CD4-positive, alpha-beta T cell treated with Interferon gamma for 1 hour (primary cell): ENCODE measurements at places on chromosomes 1 and 21.

DNA sequence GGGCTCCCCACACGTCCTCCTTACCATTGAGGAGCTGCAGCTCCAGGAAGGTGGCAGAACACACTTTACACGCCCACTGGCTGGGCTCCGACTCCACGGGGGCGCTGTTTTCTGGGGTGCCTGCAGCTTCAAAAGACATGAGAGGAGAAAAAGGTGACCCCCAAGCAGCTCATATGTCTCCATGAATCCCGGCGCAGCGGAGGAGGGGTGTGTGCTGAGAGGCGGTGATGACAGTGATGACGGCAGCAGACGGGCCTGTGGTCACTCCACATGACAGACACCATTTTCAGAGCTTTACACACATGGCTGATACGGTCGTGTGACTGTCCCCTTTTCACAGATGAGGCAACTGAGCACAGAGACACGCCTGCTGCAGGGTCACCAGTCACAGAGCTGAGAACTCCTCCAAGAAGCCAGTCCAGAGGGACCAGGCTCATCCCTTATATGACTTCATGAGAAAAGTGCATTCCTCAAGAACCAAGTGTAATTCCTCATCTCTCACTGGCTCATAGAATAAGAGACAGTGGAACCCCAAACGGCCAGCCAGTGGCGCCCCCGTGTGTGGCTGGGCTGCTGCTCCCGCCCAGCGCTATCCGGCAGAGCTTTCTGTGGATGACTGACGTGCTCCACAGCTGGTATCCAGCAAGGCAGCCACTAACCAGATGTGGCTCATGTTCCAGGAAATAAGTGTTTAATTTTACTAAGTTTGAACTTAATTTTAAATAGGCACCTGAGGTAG lies 31.9 kb downstream of the PRDM15 start:
- DNase-seq: no peak

DNA sequence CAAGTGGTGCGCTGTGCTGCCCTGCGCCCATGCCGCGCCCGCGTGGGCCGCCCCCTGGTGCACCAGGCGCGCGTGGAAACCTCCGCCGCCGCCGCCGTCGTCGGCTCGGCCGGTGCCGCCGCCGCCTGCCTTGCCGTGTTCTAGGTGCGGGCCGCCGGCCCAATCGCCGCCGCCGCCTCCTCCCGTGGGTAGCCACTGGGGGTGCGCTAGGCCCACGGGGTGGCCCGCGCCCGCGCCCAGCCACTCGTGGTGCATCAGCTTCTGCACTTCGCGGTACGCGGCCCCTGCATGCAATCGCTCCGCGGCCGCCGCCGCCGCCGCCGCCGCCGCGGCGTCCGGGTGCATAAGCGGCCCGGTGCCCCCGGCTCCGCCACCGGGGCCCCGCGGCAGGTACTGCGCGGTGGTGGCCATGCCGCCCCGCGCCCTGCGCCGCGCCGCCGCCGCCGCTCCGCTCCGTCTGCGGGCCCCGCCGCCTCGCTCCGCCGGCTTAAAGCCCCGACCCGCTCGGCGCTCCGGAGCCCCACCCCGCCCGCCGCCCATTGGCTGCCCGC lies at the start of gene POU3F1:
POU3F1 (minus strand) TSS at position 461 of the 551 bp plus-strand sequence; CDS start at position 411, 50 bp downstream.
- peak; percentile 11 for DNase-seq

GRCh38 chr1:93778457-93778856 lies 96.8 kb upstream of the BCAR3 start:
- DNase-seq: no peak

DNA sequence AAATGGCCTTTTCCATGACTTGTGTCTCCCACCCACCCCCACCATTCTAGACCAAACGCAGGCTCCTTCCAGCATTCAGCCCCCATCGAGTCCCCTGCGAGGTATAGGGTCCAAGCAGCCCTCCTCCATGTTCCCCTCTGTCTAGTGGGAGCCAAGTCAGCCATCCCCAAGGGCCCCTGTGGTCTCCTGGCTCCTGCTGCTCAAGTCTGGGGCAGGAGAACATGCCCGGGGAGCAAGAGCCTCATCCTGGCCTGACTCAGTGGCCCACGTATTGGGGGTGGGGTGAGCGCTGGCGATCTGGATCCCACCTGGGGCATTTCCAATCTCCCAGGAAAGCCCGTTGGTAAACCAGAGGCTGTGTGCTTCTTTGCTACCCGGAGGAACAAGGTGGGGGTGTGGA lies 4.1 kb upstream of the PRDM16 start:
- no peak for DNase-seq

DNA sequence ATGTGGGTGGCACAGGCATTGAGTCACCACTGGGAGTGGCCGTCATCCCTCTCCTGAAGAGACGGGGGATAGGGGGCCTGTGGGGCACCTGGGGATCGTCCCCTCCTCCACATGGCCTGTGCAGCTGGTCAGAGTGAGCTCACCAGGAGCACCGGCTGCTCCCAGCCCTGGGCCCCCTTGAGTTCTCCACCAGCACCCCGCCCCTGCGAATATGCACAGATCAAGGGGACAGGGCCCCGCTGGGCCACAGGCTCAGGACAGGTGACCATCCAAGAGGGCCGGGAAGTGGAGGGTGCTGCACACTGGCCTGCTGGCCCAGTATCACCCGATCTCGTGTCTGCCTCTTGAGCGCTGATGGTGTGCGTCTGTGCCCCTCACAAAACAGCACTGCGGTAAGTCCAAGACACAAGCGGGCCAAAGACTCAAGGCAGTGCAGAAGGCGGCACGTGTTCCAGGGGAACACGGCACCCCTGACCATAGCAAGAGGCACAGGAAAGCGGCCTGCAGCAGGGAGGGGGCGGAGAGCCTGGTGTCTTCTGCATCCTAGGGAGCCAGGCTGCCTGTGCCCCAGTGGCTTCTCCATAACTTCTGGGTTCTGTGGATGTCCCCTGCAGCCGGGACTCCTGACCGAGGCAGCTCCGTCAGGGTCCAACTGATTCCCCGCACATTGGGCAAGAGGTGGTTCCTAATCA lies 18.1 kb upstream of the TSPEAR start:
- no peak for DNase-seq
